HEK293T (cell line): ENCODE measurements at places on chromosomes 6 and 20.

- DNase-seq = no peak
Observed at GRCh38 chr6:73624896-73625295, 28.9 kb downstream of the SLC17A5 start.

DNA sequence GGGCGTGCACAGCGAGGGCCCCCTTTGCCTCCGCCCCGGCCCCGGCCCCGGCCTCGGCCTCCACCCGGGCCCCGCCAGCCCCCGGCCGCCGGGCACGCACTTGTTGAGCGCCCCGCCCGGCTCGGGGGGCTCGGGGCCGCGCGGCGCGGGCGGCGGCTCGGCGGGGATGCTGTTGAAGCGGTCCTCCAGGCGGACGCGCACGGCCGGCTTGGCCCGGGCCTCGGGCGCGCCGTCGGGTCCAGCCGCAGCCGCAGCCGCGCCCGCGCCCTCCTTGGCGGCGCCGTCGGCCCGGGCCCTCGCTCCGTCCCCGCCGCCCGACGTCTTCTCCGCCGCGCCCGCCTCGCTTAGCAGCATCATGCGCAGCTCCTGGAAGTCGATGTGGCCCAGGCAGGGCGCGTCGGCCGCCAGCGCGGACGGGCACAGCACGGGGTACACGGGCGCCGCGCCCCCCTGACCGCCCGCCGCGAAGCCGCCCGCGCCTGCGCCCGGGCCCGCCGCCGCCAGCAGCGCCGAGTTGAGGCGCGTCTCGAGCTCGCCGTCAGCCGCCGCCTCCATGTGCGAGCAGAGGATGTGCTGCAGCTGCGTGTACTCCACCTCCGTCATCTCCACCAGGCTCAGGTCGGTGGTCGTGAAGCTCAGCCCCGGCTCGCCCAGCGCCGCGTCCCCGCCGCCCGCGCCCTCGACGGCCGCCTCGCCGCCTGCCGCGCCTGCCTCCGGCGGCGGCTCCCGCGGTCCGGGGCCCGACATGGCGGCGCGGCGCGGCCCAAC lies 514 bp downstream of the TCFL5 start:
- peak; percentile 43 for DNase-seq

- DNase-seq = no peak
Observed at GRCh38 chr6:17015144-17015543, 86.7 kb upstream of the STMND1 start.

GRCh38 chr6:70130865-70131264 lies 172.0 kb downstream of the COL9A1 start:
- no peak for DNase-seq

- no peak for DNase-seq
Observed at GRCh38 chr6:88804701-88805100, 158.7 kb downstream of the RNGTT start.

DNA sequence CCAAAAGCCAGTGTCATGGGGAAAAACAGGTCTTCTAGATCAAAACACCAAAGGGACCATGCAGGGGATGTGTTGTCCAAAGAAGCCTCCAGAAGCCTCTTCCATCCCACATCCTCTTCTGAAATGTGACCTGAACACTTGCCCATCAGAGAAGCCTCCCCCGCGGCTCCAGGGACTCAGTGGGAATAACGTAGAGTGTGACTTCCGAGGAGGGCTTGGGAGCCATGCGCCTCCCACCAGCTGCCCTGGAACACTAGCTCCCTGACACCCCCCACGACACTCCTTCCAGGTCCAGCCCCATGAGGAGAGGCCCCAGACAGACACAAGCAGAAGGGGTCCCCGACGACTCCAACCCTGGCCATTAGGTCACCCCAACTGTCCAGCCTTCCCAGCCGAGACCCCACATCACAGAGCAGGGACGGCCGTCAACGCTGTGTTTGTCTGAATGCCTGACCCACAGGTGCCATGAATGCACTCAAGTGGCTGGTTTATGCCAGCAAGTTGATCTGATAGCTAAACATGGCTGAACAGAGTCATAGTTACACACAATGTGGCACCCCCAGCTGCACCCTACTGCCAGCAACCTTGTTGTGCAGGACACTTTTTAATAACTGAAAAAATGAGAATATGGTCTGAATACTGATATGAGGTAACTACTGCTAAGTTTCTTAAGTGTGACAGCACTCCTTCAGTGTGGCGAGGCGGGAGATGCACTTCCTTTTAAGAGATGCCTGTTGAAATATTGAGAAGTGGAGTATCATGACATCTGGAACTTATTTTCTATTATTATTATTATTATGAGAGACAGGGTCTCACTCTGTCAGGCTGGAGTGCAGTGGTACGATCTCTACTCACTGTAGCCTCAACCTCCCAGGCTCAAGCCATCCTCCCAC lies 58.0 kb downstream of the GINS1 start:
- DNase-seq = no peak

- DNase-seq = no peak
Observed at GRCh38 chr20:10347086-10347880, 86.7 kb downstream of the MKKS start.

DNA sequence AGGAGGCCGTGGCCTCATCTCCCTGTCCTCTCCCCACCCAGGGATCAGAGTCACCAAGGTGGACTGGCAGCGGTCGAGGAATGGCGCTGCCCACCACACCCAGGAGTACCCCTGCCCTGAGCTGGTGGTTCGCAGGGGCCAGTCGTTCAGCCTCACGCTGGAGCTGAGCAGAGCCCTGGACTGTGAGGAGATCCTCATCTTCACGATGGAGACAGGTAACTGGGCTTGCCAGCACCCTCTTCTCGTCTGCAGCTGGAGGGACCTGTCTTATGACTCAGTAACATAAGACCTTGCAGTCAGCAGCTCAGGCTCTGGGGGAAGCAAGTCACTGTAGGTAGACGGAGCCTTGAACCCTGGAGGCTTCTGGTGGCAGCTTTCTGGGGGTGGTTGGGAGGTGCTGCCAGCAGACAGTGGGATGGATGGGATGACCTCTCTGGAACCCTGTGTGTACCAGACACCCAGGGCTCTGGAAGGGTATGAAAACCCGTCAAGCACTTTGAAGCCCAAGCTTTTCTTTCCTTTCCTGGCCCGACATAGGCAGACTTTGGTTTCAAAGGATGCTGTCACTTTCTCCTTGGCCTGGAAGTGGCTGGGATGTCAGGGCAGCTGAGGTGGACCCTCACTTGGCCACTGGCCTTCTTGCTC lies 13.8 kb downstream of the TGM6 start:
- no peak for DNase-seq

DNA sequence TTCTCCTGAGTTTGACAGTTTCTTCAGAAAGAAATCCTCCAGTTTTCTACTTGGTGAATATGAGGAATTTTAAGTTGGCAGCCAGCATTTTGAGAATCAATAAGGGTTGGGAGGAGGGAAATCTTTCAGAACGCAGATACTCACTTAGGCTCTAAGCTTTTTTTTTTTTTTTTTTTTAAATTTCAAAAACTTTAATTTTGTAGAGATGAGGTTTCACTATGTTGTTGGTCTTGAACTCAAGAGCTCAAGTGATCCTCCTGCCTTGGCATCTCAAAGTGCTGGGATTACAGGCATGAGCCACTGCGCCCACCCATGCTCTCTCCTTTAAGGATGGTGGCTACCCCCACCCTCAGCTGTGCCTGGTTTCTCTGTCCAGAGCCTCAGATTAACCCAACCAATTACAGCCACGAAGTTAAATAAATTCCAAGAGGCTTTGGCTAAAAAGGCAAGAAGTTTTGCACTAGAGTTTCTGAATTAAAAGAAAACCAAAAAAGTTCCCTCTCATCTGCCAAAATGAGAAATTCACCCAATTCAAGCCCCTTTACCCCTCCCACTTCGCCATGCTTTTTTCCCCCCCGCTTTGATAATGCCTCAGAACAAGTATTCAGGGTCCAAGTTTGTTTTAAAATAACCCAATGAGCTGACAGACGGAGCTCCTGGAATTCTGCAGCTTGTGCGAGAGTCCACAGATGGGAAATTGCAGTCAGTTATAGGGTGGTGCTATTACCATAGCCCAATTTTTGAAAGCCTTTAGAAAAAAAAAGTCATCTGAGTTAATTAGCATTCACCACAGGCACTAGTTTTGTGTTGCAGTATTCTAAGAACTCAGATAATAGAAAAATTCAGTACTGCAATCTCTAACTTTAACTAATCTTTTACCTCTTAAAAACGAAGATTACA lies 94.3 kb upstream of the BEND3 start:
- DNase-seq = no peak

- peak; percentile 95 for DNase-seq
Observed at GRCh38 chr20:57390604-57391438, at the start of gene RBM38. Gene RBM38 (plus strand): TSS chr20:57391396. CDS start chr20:57391582, 186 bp downstream.

- DNase-seq = no peak
Observed at GRCh38 chr6:25253351-25253750, 25.8 kb upstream of the CARMIL1 start.

- peak; percentile 68 for DNase-seq
Observed at GRCh38 chr20:30376767-30377658, 880.5 kb upstream of the DEFB115 start.

DNA sequence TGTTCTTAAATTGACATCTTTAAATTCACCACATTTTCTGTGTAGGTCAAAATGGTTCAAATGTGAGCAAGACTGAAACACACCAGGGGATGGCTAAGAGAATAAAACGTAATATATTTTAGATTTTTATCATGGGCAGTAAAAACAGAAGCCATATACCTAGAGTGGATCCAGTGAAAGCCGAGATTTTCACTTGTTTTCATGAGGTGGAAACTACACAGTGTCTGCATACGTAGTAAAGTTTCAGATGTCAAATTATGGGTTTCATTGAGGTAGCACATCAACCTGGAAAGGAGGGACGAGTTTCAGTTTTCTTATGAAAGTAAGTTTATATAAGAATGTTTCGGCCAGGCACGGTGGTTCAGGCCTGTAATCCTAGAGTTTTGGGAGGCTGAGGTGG lies 25.9 kb downstream of the METTL24 start:
- DNase-seq = no peak

- no peak for DNase-seq
Observed at GRCh38 chr6:127971945-127972391, 71.1 kb upstream of the THEMIS start.

DNA sequence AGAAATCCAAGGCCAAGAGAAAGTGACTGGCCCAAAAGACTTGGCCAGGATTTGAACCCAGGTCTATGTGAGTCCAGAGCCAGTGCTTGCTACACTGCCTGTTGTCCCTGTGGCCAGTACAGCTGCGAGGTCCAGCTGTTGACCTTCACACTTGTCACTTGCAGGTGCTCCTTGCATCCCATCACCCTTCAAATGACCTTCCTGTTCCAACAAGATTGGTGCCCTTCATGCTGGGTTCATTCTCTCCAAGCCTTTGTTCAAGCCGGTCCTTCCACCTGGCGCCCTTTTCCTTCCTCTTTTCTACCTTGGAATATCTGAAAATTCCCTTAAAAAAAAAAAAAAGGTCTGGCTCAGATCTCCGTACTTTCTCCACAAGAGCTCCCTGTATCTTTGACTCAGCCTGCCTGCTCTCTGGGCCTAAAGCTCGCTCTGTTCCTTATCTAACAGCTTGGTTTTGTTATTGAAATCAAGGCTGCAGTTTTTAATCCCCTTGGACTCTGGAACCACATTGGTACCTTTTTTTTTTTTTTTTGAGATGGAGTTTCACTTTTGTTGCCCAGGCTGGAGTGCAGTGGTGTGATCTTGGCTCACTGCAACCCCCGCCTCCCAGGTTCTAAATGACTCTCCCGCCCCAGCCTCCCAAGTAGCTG lies 22.2 kb upstream of the MRPS18A start:
- no peak for DNase-seq

DNA sequence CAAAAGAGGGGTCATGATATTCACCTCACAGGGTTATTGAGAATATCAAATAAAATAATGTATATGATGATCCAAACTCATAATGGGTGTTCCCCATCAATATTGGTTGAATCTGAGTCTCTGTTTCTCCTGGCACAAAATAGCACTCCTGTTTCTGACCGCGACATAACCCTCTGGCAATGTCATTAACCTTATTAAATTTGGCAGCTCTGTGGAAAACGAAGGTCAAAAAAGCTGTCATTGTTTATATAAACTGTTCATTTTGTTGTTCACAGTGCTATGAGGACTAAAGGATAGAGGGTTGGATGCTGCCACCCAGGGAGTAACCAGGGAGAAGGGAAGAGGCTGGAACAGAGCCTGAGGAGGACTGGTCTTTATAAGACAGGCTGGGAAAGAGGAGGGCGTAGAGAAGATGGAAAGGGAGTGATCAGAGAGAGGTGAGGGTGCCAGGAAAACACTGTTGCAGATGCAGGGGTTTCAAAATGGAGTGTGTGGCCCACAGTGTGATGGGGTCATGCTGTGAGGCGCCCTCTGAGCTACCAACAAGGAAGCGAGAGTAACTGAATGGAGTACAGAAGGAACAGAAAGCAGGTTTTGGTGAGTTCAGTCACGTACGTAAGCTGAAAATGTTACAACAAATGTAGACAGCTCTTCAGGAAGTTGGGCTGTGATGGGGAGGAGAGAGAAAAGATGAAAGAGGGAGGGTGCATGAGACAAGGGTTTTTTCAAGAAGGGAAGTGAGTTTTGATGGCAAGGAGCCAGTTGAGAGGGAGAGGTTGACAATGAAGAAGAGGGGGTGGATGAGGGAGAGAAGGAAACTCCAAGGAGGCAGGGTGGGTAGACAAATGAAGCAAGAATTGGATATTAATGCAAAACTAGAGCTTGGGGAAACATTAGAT lies 251.6 kb upstream of the TAB2 start:
- DNase-seq = no peak

- DNase-seq = no peak
Observed at GRCh38 chr6:109722011-109722410, 30.9 kb downstream of the FIG4 start.

- peak; percentile 74 for DNase-seq
Observed at GRCh38 chr20:815914-816606, 17.5 kb upstream of the FAM110A start.

DNA sequence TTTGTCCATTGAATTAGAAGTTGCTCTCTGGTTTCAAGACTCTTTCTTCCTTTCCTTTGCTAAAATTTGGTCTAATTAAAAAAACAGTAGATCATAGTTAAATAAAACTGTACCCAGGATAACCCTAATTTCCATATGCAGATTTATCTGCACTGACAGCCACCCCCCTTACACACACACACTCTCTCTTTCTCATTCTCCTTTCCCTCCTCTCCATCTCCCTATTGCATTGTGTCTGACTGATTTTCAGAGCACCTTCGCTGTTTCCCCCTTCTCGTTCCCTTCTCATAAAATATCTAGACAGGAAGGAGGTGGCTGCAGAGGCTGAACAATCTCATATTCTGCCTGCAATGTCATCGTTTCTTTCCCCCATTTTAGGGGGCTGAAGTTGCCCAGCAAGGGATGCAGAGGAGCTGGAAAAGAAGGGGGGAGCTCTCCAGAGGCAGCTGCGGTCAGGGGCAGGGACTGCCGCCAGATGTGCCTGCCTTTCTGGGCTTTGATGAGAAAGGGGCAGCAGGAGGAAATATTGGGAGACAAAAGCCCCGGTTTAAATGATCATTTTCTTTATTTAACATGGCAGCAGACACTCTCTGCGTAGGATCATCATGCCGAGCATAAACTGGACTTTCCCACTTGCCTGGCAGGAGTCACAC lies 22.5 kb upstream of the MMS22L start:
- DNase-seq = no peak

GRCh38 chr6:165218829-165219228 lies 90.6 kb downstream of the C6orf118 start:
- DNase-seq = no peak

GRCh38 chr6:146339716-146340115 lies 203.9 kb upstream of the RAB32 start:
- no peak for DNase-seq

GRCh38 chr20:41276317-41276751 lies 41.2 kb downstream of the ZHX3 start:
- no peak for DNase-seq
